ENCODE measurements at places on chromosomes 4 and X.

DNA sequence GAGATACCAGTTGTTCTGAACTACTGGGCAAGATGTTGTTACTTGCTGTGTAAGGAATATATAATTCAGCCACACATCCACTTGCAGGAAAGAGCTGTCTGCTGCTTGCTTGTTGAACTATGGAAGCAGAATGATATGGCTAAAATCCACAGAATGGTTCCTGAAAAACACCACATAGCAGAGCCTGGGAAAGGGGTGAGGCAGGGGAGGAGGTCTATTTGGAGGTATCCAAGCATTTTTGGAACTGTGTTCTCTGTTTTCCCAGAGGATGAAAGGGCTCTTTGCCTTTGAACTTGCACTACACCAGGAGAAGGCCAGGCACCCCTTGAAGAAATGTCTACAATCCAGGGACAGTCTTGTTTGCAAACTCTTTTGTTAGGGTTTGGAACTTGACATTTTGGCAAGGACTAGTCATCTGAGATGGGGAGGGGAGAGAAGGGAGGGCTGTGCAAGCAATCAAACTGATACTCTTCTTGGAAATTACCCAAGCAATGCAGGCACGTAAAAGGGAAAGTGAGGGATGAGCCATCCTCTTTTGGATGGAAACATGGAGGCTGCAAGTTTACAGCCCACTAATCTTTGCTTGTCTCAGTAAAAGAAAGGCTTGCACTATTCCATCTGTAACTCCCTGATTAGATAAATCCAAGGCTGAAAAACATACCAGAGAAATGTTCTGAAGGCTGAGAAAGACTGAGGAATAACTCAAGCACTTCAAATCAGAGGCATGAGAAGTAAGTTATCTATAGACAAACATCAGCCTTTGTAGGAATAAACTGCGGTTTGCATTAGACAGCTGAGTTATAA is 141.0 kb downstream of the TSPAN5 start:
- DNase-seq: no peak

DNA sequence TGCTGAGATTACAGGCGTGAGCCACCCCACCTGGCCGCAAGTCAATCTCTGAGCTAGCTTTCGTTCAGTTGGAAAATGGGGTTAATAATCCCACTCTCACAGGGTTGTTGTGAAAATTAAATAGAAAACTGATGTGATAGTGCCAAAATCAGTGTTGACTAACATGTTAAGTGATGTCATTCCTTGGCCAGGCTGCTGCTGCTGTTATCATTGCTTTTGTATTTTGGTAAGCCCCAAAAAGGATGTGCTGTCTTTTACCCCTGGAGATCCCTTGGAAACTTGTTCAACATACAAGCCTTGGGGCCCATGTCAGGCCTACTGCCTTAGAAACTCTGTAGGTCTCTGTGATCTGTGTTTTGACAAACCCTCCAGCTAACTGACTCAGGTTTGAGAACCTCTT is 106.3 kb downstream of the AFF1 start:
- DNase-seq: no peak

DNA sequence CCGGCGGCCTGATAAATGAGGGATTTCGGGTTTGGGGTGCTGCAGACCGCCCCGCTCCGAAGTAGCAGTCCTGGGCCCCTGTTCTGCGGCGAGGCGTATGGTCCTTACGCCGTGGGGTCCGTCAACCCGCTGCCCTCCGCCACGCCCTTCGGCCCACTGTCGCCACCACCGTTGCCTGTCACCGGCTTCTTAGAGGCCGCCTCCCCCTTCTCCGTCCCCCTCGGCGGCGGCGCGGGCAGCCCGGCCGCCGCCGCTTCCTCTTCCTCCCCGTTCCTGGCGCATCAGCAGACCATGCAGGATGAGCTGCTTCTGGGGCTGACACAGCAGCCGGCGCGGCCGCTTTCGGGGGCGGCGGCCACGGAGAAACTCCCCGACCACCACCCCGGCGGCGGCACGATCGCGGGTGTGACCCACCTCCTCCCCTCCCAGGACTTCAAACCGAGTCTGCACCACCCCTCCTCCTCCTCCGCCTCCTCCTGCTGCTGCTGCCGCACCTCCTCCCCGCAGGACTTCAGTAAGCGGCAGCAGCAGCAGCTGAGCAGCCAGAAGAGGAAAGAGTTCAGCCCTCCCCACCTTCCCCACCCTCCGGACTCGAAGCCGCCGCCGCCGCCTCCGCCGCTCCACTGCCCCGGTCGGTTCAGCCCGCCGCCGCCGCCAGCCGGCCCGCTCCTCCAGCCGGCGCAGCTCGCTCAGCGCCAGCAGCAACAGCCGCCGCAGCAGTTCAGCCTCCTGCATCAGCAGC is 549 bp downstream of the CPEB2 start:
- peak; percentile 57 for DNase-seq

- DNase-seq: no peak
Observed at GRCh38 chr4:122534776-122535175, 78.3 kb upstream of the IL2 start.

- no peak for DNase-seq
Observed at GRCh38 chr4:110371016-110371770, 104.8 kb upstream of the ENPEP start.

- no peak for DNase-seq
Observed at GRCh38 chr4:137892134-137892533, 350.0 kb downstream of the SLC7A11 start.

- DNase-seq: no peak
Observed at GRCh38 chrX:31199056-31199839, 127.4 kb upstream of the FTHL17 start.

GRCh38 chr4:109072595-109072994 is 229.9 kb downstream of the COL25A1 start:
- DNase-seq: no peak

DNA sequence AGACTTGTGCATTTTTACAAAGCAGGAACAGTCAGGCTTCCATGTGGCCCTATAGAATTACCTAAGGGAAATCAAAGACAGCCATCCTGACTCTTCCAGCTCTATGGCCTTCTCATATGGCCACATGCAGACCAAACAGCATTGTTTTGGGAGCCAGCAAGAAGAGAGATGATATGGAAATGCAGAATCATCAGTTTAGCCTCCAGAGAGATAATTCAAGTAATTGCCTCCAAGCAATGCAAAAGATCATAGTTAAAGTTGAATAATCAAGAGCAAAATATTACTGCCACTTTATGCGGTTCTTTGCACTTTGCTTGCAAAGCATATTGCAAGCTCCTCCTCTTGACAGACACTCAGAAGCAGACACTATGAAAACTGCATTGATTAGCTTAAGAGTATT is 207.4 kb downstream of the ARHGAP24 start:
- no peak for DNase-seq

GRCh38 chr4:101277671-101278070 is 69.7 kb downstream of the PPP3CA start:
- DNase-seq: no peak

DNA sequence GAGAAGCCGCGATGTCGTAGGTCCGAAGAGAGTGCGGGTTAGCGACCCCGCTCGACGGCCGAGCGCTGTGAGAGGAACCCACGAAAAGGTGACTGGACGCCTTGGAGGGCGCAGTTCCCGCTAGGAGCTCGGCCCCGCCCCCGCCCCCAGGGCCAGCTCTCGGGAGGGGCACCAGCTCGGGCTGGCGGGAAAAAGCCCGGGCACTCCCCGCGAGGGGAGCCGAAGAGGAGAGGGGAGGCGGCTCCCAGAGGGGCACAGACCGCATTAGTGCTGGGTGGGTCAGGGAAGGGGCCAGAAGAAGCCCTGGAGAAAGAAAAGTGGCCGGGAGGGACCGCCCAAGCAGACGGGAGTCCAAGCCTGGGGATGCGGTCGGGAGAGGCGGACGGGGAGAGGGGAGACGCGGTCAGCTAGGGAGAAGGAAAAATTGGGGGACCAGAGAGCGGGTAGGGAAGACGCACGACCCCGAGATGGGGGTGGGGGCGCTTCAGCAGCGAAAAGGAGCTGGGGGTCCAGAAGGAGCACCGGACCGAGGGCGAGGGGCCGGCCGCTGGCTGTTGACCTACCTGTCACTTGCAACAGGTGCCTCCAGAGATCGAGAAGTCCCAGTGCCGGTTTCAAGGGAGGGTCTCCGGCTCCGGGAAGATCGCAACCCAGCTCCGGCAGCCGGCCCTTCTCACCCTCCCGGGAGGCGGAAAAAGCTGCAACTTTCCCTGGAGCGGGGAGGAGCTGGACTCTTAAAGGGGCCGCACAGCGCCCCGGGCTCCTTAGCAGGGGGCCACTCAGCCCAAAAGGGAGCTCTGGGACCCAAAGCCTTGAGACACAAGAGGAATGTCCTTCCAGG is at the start of gene SYTL4:
SYTL4 (minus strand) TSS at position 681 of the 841 bp plus-strand sequence. CDS start 30,084 bp downstream, outside the sequence.
- DNase-seq: no peak

GRCh38 chr4:87819281-87819919 is 13.4 kb upstream of the MEPE start:
- no peak for DNase-seq

DNA sequence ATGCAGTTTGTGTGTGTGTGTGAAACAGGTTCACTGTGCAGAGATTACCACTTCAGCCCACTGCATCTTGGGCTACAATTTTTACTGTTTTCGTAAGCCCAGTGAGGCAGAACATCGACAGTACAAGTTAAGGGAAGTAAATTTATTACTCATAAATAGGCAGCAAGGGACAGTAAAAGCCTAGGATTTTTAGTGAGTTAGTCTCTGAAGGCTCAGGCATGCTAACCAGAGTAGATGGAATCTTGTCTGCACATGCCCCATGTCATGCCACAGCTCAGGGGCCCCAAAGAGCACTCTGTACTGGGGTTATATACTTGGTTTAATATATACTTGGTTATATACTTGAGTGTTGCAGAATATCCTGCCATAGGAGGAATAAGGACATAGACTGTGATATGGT is 825.7 kb downstream of the TECRL start:
- DNase-seq: no peak

GRCh38 chr4:24770032-24770584 is 25.3 kb upstream of the SOD3 start:
- DNase-seq: no peak

- DNase-seq: no peak
Observed at GRCh38 chr4:179586460-179586859, 2144.2 kb upstream of the AGA start.

GRCh38 chr4:7194251-7195140 is 2.2 kb downstream of the SORCS2 start:
- DNase-seq: peak; percentile 23

GRCh38 chr4:79315891-79316290 is 10.0 kb downstream of the NAA11 start:
- no peak for DNase-seq

- no peak for DNase-seq
Observed at GRCh38 chr4:74374561-74375327, 9.8 kb downstream of the EREG start.

- no peak for DNase-seq
Observed at GRCh38 chr4:172850838-172851237, 317.8 kb upstream of the GALNT7 start.

DNA sequence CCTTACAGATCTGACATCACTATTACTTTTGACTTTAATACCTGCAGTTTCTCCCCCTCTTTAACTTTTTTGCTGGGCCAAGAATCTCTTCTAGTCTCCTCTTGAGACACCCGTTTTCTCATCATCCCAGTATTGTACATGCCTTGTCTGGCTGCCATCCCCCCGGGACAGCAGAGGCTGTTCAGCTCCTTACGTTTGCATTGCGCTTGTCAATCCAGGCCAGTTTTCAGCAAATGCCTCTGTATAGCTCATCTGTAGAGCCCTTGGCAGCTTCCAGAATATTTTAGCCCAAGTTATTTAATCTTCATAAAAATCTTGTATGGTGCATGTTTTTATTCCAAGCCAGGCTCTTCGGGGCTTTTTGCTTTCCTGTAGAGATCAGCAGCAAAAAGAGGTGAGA is 22.3 kb upstream of the HOPX start:
- no peak for DNase-seq

GRCh38 chr4:165656829-165657490 is 216.1 kb upstream of the TLL1 start:
- DNase-seq: no peak

- no peak for DNase-seq
Observed at GRCh38 chr4:159463235-159463634, 360.4 kb downstream of the RAPGEF2 start.

- no peak for DNase-seq
Observed at GRCh38 chrX:67893931-67894330, 350.1 kb downstream of the AR start.

GRCh38 chr4:67051000-67051789 is 494.1 kb downstream of the CENPC start:
- no peak for DNase-seq

DNA sequence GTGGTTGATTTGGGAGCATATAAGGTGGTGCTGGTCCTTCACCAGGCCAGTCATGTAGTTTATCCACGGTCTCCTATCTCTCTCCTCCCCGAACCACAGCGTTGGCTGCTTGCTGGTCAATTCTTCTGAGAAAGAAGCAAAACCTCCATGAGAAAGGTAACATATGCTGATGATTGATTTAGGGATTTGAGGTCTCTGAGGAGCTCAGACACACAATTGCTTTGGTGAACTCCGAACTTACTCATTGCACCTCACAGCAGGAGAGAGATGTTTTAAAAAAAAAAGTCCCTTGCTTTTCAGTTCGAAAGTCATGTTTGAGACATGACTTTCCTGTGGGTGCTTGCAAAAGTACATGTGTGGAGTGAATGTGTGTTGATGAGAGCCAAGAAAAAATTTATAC is 100.2 kb downstream of the TSPAN7 start:
- no peak for DNase-seq

- no peak for DNase-seq
Observed at GRCh38 chrX:9483376-9483775, 18.5 kb downstream of the TBL1X start.

- DNase-seq: no peak
Observed at GRCh38 chr4:10091531-10092181, 24.9 kb downstream of the WDR1 start.

DNA sequence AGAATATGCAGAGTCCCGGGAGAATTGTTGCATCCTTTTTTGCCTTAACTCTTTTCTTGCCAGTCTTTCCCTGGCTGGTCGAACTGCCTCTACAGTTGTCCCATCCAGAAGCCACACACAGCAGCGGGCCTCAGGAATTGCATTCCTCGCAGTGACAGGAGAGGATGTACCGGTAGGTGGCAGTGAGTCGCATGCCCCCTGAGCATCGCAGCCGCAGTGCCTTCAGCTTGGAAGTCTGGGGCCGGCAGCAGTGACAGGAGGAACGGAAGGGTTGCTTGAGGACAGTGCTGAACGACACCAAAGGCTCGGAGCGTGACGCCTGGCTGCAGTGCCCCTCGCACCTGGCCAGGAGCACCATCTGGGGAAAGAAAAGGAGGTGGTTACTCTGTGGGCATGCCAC is 23.5 kb downstream of the NDP start:
- DNase-seq: peak; percentile 13

Data from stimulated activated CD8-positive, alpha-beta memory T cell treated with anti-CD3 and anti-CD28 coated beads, Interleukin-2, amount 100 ng/mL, for 48 hours (primary cell).